ENCODE measurements at places on chromosomes 11 and 22.

GRCh38 chr11:131724436-131724975 lies 354.1 kb downstream of the NTM start:
- no peak for DNase-seq

DNA sequence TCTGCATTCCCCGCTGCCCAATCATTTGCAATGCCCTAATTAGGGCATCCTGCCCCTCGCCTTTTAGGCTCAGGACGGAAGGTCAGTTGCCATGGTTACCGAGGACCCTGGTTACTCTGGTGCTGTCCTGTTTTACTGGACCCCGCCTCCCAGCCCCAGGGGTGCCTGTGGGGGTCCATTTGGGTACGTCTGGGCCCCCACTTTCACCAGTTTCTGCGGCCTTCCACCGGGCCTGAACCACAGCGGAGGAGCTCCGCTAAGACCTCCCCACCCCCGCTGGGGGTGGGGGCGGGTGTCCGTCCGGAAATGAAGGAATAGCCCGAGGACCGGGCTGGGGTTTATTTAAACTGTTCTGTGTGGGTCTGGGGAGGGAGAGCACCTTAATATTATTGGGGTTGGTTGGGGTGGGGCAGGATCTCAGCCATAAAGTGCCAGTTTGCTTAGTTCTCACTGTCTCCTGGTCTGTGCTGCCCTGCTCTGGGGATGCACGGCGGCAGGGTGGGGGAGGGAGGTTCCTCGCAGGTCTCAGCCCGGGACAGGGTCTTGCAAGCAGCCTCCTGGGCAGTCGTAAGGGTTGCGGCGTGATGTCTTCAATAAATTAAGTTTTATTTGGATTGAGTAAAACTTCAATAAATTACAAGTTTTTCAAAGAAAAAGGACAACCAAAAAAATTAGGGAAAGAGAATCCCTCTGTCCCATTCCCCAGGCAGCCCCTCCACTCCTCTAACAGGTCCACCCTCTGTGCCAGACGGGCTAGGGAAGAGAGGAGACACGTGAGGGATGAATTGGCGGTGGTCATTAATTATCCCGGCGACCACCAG lies 5.3 kb downstream of the PHOX2A start:
- DNase-seq: no peak

- no peak for DNase-seq
Observed at GRCh38 chr11:46895821-46896220, 22.5 kb downstream of the LRP4 start.

GRCh38 chr22:31501738-31502137 lies 5.4 kb downstream of the SFI1 start:
- no peak for DNase-seq

- DNase-seq: no peak
Observed at GRCh38 chr11:123659311-123659710, 4.9 kb upstream of the SCN3B start.

- DNase-seq: no peak
Observed at GRCh38 chr22:30459181-30460052, 12.4 kb downstream of the SEC14L3 start.

DNA sequence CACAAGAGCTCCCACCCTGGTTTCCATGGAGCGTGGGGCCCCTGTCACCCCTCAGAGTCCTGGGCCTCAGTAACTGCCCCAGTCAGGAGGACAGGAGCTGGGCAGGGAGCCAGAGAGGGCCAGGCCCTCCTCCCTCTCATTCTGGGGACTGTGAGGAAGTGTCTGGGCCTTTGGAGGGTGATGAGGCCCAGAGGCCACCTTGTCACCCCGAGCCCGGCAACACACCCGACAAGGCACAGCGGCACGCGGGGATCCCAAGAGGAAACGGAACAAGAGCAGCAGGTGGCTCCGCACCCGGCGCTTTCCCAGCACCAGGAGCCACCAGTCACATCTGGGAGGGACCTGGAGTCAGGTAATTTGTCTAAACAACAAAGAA lies 72.1 kb downstream of the CELSR1 start:
- DNase-seq: no peak

DNA sequence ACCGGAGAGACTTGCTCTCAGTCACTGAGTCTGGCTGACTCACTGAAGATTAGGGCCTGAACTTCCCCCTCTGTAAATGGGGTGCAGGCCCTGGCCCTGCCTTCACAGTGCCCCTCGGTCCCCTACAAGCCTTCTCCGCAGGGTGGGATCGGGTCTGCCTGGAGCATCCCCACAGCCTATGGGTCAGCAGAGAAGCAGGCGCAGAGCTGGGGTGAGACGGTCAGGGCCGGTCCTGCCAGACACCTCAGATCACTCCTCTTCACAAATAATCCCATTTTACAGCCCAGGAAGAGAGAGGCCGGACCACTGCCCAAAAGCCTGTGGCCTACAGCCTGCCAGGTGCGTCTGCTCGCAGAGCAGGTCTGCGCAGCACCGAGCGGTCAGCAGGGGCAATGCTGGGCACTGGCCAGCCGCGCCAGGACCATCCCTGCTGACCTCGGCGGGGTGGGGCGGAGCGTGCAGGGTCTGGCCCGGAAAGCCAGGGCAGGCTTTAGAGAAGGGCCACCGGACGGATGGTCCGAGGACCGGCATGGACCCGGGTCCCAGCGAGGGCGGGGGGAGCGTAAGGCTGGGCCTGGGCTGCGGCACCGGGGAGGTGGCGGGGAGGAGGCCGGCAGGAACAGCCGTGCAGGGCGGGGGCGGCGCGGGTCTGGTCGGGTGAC lies 522 bp upstream of the SEPTIN5 start:
- no peak for DNase-seq

GRCh38 chr11:47028195-47029093 lies 91.9 kb downstream of the CSTPP1 start:
- no peak for DNase-seq

- DNase-seq: no peak
Observed at GRCh38 chr11:47148270-47148669, 28.4 kb downstream of the ARFGAP2 start.

- DNase-seq: no peak
Observed at GRCh38 chr22:35727436-35727835, 9.8 kb downstream of the APOL5 start.

DNA sequence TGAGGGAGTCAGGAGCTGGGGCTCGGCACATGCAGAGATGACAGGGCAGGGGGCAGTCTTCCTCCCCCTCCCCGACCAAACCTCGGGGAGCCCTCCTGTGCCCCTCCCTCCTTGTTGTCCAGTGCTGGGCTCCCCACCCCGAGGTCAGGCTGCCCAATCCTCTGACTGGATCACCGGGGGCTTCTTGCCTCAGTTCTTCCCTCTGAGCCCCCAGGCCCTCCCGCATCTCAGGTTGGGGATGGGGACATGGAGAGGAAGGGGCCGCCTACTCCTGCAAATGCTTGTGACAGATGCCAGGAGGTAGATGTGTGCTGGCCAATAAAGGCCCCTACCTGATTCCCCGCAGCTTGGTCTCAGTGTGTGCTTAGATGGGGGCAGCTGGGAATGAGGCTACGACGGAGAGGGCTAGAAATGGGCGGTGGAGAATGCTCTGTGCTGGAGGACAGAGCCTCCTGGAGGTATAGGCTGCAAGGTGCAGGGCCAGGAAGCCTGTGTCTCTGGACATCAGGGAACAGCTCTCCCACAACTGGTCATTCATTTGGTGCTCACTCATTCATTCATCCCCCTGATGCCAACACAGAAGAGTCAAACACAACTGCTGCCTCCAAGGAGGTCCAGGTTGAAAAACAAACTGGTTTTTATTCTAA lies 8.4 kb downstream of the RHBDD3 start:
- no peak for DNase-seq

GRCh38 chr22:32545801-32546200 lies 71.2 kb downstream of the FBXO7 start:
- no peak for DNase-seq

- DNase-seq: no peak
Observed at GRCh38 chr11:120601536-120601935, 90.0 kb downstream of the GRIK4 start.

DNA sequence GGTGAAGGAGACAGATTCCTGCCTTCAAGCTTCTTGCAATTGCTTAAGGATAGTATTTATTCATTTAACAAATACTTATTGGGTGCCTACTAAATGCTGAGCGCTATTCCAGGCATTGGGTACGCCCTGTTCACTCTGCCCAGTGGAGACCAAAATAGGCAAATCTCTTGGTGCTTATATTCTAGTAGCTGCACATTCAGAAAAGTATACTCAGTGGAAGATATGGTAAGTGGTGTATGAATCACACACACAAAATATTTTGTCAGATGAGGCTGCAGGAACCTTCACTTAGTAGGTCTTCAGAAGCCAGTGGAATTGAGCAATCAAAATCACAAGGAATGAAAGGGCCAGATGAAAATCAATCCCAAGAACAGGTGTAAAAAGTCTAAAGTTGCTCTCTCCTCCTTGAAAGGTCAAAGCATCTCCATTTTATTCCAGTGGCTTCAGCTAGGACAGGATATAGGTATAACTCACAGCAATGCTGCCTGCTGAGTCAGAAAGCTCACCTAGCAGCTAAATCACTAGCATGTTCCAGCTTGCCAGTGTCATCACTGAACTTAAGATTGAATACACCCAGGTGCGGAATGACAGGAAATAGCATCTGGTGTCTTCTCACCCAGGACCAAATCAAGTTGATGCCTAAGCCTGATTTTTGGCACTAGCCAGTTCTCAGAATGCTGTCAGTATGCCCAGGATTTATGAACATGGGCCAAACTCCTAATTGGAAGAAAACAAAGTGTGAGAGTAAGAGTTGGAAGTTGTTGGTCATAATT lies 83.9 kb downstream of the AMOTL1 start:
- no peak for DNase-seq

DNA sequence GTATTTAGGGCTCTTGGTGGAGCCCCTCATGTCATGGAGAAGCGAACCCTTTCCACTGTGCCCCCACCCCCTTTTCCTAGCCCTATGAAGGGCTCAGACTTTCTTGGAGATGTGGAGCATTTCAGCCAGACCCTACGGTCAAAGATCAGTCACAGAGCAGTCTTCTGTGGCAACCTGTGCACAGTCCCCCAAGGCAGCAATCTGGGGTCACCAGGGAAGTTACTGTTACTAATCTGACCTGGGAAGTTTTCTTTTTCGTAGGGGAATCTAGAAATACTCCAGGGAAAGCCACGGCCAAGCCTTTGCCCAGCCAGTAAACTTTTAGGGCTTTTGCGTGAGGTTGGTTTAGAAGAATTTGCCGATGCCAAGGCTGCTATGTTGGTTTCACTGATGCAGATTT lies 50.6 kb downstream of the ZBTB16 start:
- no peak for DNase-seq

DNA sequence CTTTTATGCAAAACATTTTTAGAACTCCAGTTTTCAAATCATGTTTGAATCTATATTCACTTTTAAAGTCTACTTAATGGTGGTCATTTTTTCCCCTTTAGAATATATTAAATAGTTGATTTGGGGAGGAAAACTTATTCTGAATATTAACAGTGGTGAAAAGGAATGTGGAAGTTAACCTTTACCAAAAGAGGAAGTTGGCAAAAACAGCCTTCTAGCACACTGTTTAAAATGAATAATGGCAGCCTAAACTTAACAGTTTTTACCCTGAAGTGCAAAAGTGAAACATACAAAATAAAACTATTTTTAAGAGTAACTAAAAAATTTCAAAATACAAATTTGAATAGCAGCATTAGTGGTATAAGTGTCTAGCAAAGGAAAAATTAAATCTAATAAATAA lies 86.4 kb downstream of the GRK3 start:
- DNase-seq: no peak

DNA sequence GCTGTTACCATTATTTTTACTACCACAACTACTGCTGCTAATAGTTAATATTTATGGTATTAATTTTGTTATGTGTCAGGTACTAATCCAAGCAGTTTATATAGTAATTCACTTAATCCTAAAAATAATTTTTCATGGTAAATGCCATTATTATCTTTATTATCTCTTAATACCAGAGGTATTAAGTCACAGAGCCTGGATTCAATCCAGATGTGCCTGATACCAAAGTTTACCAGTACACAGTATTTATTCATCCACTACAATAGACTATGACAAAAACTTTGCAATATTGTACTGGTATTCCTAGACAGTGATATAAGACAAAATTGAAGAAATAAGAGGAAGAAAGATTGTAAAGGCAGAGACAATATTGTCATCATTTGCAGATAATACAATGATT lies 24.5 kb downstream of the MAP6 start:
- DNase-seq: no peak

- no peak for DNase-seq
Observed at GRCh38 chr11:8487261-8487660, 106.8 kb downstream of the STK33 start.

GRCh38 chr11:63931045-63931444 lies 7.8 kb upstream of the NAA40 start:
- no peak for DNase-seq
